ENCODE measurements at places on chromosomes 7 and 10.

DNA sequence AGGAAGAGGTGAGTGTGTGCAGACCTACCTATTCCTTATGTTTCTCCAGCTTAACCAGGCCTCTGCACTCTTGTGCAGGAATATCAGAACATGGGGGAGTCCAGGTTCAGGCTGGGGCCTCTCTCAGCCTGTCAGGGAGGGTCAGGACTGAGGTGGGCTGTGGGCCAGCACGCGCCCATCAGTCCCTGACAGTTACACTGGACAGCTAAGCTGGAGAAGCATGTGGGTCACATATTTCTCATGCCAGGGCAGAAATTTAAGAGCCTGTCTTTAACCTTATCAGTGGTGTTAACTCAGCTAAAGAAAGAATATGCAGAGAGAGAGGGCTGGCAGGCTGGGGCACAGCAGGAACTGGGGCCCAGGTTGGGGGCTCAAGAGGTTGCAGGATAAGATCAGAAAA is 8.7 kb upstream of the POLD2 start:
- no peak for DNase-seq

DNA sequence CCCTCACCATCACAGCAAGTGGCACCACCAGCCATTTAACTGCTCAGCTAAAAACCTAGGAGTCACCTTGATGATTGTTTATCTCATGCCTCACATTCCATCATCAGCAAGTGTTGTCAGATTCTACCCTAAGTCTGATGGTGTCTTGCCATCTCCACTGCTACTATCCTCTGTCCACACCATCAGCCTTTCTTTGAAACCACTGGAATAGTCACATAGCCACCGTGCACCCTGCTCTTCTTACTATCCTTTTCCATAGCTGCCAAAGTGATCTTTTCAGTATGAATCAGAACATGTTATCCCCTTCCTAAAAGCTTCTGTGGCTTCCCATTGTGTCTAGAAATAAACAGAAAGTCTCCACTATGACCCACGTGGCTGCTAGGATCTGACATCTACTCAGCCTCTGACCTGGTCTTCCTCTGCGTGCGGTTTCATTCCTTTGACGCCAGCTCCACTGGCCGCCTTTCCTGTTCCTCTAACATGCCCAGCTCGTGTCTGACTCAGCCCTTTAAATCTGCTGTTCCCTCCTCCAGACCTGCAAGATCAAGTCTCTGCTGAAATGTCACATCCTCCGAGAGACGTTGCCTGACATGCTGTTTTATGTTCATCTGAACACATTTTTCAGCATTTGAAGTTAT is 16.5 kb upstream of the CHN2 start:
- DNase-seq: no peak

DNA sequence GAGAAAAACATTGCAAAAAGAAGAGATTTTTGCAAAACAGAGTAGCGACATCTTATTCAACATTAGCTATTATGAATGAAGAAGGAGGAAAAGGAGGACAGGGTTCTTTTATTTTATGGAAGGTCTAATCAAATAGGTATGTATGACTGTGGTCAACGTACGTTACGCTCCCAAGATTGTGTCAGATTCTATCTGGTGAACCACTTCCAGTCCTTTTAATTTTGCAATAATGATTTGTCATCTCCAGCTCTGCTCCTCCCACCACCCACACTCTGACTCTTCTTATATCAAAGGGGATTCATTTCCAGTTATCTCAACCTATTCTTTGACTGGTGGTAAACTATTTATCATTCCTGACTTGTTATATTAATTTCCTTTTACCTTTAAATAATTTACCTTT is 259.9 kb downstream of the CACNA2D1 start:
- no peak for DNase-seq

DNA sequence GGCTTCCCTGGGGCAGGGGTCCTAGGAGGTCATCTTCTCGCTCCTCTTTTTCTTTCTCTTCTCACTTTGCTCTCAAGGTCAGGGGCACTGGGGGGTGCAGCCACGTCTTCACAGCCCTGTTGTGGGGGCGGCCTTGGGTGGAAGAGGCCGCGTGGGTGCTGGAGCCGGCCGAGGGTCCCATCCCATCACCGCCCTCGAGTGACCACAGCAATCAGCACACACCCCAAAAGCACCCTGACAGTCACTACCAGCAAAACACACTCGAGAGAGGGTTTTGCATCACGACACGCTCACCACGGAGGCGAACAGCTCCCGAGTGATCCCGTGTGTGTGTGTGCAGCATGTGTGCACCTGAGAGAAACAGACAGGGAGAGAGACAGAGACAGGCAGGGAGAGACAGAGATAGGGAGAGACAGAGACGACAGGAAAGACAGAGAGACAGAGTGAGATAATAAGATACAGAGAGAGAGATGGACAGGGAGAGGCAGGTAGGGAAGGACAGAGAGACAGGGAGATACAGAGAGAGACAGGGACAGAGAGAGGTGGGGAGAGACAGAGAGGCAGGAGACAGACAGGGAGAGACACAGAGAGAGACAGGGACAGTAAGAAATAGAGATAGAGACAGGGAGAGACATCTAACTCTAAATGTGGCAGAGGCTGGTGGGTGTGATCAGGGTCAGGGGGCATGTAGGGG is 100.9 kb downstream of the WDR37 start:
- DNase-seq: no peak

GRCh38 chr10:123287594-123288247 is 133.5 kb downstream of the BUB3 start:
- DNase-seq: no peak

- no peak for DNase-seq
These were observed at the start of the genes ATP6V0A4 and TMEM213 for GRCh38 chr7:138797715-138798320. ATP6V0A4 (minus strand) TSS chr7:138798196; CDS start chr7:138771247, 26,949 bp downstream. TMEM213 (plus strand) TSS chr7:138797994; CDS start chr7:138798105, 111 bp downstream.

DNA sequence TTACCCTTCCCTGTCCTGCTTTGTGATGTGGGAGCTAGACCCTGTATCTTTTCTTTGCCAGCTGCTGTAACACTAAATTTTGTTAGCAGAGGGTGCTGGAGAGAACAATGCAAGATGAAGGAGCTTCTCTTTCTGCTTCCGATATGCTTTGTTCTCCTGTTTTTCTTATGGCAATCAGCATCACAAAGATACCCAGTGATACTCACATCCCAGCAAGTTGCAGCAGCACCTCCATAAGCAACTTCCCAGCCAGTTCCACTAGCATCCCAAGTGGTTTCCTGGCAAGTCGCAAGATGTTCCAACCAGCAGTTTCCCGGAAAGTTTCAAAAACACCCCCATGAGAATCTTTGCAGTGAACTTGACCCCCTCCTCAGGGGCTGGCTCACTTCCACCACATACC is 148.6 kb downstream of the IMMP2L start:
- no peak for DNase-seq

DNA sequence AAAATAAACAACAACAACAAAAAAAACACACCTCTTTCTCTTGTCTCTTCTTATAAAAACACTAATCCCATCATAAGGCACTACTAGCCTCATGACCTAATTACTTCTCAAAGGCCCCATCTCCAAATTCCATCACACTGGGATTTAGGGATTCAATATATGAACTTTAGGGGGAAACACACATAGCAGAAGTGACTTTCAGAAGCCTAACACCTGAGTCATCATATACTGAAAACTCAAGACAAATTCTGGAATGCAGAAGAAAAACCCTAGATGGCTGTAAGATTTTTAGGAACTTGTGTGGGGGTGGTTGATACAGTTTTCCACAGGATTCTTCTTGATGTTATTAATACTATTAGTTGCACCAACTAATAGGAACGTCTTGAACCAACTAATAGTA is 33.7 kb upstream of the CSTF2T start:
- no peak for DNase-seq

GRCh38 chr7:129053938-129054437 is 923 bp downstream of the TNPO3 start:
- no peak for DNase-seq

DNA sequence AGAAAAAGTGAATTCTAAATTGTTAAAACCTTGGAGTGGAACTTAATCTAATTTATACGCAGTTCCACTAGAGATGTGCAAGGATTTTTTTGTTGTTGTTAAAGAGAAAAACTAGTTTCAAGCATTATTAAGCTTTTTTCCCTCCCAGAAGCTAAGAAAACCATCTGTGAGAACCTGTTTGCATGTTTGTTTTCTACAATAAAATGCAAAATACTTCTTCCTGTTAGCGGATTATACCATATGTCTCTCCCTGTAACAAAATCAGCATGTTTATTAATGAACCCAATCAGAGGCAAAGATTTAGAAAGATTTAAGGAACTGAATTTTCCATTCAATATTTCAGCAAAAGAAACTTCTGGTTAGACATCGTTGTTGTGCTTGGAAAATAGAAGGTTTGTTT is 579.8 kb upstream of the GALNT17 start:
- DNase-seq: no peak

DNA sequence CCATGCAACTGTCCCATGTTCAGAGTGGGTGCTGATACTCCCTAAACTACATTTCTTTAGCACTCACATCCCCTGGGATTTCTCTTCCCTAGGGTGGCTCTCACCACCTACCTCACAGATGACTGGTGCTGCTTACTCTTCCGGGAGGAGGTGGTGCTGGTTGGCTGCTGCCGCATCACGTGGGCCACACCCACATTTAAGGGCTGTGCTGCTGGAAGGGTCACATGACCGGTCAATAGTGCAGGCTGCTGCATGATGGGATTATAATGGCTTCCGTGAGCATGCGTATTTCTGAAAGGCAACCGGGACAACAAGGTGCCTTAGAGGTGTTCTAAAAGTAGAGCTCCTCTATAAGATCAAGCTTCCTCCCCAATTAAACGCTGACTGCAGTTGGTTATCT is 76.8 kb downstream of the CLEC2L start:
- no peak for DNase-seq

- no peak for DNase-seq
These were observed 36.3 kb upstream of the EXOC6 start for GRCh38 chr10:92811986-92812385.

GRCh38 chr10:71301371-71301916 is 17.6 kb upstream of the SLC29A3 start:
- DNase-seq: no peak

GRCh38 chr7:68247126-68247525 is 1250.5 kb downstream of the TYW1 start:
- DNase-seq: no peak

Data from NCI-H524 treated with DMSO at 0.1 percent for 48 hours (cell line).